Myocyte (in vitro differentiated cells): ENCODE measurements at places on chromosomes 16 and 17.

DNA sequence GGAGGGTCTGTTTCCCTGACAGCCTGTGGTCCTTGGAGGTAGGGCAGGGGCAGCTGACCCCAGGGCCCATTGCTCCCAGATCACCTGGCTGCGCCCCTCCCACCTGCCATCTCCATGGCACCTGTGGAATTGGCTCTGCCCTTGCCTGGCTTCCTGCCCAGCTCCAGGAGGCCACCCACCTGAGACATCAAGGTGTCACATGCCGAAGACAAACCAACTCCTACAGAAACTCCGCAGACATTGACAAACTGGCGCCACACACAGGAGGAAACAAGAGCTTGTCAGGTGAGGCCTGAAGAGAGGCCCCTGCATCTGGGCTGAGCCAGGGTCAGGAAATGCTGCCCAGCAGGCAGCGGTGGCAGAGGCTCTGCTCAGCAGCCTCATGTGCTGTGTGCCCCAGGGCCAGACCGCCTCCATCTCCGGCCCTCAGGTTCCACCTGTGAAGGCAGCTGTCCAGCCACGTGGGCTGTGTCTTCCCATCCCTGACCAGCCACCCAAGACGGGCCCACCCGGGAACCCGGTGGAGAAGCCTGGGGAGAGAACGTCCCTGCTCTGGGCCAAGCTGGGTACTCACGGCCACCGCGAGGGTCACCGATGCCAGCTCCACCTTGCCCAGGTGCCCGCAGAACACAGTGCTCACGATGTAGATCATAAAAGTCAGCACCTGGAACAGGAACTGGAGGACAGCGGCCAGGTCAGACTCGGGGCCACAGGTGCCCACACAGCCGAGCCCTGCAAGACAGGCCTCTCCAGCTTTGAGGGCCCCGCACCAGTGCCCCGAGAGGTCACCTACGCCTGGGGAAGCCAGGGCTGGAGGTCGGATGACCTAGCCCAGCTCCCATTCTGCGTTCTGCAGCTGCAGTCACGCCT is 1.6 kb downstream of the SLC47A2 start:
- DNase-seq: no peak

GRCh38 chr16:8929086-8929748 is 34.5 kb downstream of the USP7 start:
- DNase-seq: peak; percentile 7

GRCh38 chr17:31491376-31492131 is 100.1 kb downstream of the RAB11FIP4 start:
- DNase-seq: peak; percentile 25

DNA sequence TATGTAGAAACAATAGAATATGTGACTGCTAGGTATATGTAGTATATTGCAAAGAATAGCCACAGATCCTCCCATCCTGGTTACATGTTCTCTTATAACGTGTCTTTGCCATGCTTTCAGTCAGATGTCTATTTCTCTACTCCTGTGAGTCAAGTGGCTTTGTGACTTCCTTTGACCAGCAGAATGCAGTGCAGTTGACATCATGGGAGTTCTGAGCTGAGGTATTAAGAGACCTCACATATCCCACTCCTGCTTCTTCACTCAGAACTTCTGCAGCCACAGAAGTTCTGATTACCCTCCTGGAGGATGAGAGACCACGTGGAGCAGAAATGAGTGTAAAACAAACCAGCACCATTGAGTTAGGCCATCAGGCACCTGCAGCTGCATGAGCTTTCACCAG is 222.5 kb downstream of the PRKCA start:
- no peak for DNase-seq

DNA sequence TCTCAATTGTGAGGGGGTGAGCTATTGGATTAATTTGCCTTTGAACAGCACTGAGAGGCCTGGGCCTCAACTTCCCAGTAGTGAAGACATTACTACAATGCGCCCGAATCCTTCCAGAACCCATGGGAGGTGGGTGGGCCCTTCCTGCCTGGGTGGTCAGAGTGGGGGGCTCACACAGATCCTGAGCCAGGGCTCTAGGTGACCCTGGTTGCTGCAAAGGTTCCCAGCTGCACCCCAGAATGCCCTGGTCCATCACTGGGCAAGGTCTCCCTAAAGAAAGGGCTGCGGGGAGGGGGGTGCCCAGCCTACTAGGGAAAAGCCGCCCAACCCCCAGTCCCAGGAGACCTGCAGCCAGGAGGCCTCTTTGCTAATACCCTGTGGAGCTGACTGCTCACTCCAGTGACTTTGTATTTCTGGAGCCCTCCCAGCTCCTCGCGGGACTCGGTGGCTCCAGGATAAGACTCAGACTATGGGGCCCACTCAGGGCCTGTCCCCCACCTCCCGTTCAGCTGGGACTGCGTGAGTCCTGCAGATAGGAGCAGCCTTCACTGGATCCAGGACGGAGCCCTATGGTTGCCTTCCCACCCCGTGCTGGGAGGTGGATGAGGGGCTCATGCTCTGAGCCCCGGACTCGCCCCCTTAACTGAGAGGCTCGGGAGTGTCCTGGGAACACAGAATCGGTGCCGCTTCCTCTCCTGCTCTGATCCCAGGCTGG is 40.2 kb downstream of the SLC7A5 start:
- no peak for DNase-seq
